Stimulated activated CD4-positive, alpha-beta T cell treated with anti-CD3 and anti-CD28 coated beads, Interleukin-1b, Interleukin-23, amount 100 ng/mL, for 1 hour (primary cell): ENCODE measurements at places on chromosomes 6 and 20.

- DNase-seq = no peak
These were observed 37.5 kb downstream of the MAK start for GRCh38 chr6:10800810-10801209.

GRCh38 chr20:3612795-3613572 is 50.2 kb downstream of the GFRA4 start:
- DNase-seq = no peak

DNA sequence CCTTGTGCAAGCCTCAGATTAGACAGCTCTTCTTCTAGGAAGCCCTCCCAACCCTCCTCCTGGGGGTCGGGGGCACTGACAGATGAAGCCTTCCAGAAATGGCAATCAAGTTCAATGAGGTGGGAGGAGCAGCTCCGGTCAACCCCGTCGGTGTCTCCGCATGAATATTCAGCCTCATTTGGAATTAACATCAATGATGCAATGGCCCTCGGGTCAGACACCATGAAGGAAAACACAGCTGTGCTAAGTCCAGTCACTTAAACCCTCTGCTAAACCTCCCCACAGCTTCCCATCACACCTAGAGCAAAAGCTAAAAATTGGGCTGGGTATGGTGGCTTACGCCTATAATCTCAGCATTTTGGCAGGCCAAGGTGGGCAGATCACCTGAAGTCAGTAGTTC is 36.5 kb downstream of the ZNF217 start:
- no peak for DNase-seq

DNA sequence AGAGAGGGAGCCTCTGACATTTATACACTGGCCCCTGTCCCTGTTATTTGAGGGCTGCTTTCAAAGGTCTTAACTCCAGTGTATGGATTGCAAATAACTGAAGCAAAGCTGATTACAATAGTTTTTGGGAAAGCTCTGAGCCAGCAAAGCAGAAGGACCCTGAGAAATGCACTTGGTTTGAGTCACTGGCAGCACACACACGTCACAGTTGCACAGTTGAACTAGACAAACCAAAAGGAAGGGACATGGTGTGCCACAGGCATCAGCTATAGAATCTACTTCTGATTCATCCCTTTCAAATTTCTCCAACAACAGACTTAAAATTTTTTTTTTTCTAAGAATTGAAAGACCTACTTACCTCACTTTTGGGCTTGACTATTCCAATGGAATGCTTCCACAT is 56.4 kb downstream of the SNRNP48 start:
- DNase-seq = no peak
